Endodermal cell (in vitro differentiated cells): ENCODE measurements at places on chromosomes 6 and 20.
A peak's percentile ranks its signal among the peaks of the same experiment; 100 is the strongest.

DNA sequence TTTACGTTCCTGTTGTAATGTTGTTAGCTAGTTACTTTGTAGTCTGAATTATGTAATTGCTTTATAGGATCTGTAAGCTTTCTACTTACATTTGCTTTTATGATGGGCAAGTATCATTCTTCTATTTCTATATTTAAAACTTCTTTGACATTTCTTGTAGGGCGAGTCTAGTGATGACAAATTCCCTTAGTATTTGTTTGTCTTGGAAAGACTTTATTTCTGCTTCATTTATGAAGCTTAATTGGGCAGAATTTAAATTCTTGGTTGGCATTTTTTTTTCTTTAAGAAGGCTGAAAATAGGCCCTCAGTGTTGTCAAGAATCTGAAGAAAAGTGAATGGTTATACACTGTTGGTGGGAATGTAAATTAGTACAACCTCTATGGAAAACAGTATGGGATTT is 506.3 kb downstream of the TENT5A start:
- DNase-seq = no peak

GRCh38 chr6:25503686-25504085 is 148.3 kb upstream of the SCGN start:
- DNase-seq = no peak

DNA sequence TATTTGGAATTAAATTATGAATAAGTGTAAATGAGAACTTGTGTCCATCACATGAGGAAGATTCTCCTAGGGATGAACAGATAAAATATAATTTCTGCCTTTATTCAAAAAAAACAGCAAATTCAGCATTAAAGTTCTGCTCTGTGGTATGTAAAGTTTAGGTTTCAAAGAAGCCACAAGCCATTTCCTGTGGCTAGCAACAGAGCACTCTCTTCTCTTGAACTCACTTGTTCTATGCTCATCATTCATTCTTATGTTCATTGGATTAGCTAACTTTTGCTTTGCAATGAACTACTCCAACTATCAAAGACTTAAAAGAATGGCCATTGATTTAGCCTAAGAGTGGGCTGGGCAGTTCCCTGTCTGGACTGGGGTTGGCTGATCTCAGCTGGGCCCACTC is 20.8 kb upstream of the SNRPB2 start:
- no peak for DNase-seq

GRCh38 chr20:1415667-1416468 is 23.0 kb upstream of the FKBP1A start:
- DNase-seq = peak; percentile 55

GRCh38 chr20:10857352-10858070 is 183.7 kb upstream of the JAG1 start:
- no peak for DNase-seq

- peak; percentile 72 for DNase-seq
Measured at GRCh38 chr6:34052918-34053608, 92.8 kb downstream of the GRM4 start.

DNA sequence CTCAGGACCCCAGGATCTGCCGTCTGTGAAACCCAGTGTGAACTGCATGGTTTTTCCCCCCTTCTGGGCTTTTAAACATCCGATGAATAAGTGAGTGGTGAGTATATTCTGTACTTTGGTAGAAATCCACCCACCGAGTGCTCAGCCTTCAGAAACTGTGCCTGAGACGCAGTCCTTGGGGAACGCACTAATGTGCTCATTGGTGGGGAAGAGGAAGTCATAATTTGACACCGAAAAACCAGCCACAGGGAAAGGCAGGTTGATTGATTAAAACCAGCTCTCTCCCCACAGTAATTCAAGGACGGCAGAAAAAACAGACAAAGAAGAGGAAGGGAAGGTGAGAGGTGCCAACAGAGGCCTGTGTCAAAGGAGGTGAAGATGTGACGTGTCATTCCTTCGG is 21.7 kb downstream of the EDN3 start:
- no peak for DNase-seq

DNA sequence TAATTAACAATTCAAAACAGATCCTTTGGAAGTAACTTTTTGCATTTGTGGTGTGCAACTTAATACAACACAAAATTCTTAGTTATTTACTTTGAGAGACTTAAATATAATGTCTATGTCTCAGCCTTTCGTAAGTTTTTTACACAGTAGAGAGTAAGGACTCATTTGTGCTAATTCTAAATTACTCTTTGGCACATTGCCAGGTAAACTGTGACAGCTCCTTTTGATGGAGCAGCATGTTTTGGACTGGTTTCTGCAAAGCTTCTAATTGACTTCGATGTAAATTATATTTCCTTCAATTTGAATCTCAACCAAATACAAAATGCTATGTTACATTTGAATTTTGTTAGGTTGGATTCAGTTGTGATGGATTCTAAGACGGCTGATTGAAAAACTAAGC is 450.7 kb upstream of the OPRM1 start:
- no peak for DNase-seq

GRCh38 chr20:17681726-17682102 is 328 bp downstream of the RRBP1 start:
- no peak for DNase-seq

- DNase-seq = no peak
Measured at GRCh38 chr20:40787941-40788340, 98.9 kb upstream of the MAFB start.
